ENCODE measurements at places on chromosomes 2 and 18.

GRCh38 chr2:160869411-160869810, 290.8 kb upstream of the TANK start:
- no peak for DNase-seq

GRCh38 chr2:110678457-110679336, 834 bp upstream of the BUB1 start:
- no peak for DNase-seq

DNA sequence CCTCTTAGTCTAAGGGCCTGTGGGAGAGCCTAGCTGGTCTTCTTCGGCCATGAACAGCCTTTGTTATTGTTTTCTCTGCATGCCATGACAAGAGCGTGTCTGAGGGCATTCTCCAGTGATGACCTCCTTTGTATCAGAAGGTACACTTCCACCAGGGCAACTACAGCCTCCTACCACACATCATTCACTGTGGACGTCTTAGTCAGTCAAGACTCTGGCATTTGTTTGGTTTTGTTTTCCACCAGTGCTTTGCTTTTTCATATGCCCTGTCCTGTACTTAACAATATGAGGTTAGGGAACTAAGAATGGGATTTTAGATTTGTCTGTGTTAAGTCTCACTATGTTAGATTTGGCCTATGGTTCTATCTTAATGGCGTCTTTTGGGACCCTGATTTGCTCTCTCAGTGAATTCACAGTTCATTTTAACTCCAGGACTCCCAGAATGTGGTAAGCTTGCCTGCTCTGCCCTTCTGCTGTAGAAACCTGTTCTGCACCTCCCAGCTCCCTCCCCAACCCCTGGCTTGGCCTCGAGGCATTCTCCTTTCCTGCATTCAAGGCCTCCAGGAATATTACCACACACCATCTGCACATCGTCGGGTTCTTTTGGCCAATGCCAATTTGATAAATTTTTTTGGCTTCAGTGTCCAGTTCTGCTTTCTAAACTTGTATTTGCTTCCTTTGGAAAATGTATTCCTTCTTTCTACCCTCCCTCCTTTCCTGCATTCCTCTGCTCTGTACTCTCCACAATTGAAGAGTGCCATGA, 42.8 kb upstream of the IL1R1 start:
- no peak for DNase-seq

DNA sequence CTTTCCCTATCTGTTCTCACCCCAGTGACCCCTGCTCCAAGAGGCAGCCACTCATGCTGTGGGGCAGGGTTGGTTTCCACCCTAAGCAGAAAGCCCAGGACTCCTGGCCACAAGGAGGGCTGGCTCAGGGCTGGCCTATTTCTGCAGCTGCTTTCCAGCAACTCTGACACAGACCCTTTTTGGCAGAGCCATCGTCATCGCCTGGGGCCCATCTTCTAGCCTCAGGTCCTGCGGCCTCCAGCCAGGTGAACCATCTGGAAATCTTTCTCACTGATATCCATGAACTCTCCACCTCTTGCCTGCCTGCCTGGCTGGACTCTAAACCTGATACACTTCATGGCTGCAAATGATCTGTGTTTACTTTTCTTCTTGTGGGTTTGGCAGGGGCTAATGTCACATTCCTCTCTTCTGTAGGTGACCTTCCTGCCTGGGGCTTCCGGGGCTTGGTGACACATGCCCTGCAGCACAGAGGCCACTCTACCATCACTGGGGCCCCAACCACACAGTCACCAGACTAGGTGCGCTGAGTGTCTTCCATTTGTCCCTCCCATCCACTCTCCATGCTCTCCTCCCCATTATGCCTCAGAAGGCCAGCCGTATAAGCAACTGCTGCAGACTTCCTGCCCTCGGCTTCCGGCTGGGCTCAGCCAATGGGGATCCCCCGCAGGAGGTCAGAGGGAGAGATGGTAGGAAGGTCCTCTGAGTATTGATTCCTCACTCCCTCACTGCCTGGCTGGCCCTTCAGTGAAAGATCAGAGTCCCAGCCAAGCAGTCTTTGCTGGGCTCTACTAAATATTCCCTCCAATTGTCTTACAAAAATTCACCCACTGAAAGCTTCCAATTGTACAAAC, 9.7 kb upstream of the COPS8 start:
- DNase-seq = no peak

DNA sequence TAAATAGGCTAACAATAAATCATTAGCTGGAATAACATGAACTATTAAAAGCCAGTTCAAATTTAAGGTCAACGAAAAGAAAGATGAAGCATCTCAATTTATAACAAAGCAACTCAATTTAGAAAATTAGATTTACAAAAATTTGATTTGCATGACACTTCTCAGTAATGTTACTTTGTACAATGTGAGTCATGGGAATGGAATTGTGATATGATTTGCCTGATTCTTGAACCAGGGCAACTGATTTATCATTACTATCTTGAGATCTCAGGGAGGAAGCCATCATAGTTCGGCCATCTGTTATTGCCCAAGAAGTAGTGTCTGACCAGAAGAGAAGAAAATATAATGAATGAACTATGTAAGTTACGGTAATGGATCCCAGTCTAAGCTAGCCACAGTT, 193.1 kb downstream of the RIT2 start:
- DNase-seq = no peak

DNA sequence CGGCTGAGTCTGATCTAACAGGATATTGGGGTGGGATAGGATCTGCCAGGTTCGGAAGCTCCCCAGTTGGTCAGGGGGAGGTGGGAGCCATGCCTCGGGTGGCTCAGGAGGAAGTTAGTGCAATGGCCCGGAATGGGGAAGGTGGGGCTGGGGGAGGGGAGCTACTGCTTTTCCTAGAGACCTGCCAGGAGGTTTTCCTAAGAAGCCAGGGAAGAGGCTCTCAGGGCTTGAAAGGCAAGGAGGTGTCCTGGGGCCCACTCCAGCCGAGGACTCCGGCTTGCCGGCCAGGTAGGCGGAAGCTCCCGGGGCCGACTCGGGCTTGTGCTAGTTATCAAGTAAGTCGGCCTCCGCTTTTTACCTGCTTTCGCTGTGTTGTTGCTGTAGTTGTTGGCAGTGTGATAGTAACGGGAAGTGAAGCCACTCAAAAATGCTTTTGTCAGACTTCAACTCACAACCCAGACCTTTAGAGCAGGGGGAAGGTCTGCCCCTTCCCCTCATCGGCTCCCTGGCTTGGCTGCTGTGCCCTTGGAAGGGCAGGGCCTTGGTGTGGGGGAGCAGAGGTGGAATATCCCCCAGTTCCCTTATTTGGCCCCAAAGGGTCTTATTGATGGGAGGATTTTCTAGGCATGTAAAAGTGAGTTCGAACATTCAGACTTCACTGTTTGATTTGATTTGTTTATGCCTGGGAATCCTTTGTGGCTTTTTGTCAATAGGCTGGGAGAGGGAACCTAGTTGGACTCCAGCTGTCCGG, 5.4 kb downstream of the GDF7 start:
- DNase-seq = no peak

All from T-helper 22 cell (primary cell).